ENCODE measurements at places on chromosomes 12 and 14.

- DNase-seq, result no peak
Measured at GRCh38 chr12:101743242-101743641, 4.0 kb upstream of the SYCP3 start.

- no peak for DNase-seq
Measured at GRCh38 chr12:48349471-48349870, 1.2 kb downstream of the ZNF641 start.

- no peak for DNase-seq
Measured at GRCh38 chr14:104509673-104510072, 69.9 kb upstream of the C14orf180 start.

GRCh38 chr14:78446807-78447206, 276.6 kb downstream of the NRXN3 start:
- DNase-seq, result no peak

DNA sequence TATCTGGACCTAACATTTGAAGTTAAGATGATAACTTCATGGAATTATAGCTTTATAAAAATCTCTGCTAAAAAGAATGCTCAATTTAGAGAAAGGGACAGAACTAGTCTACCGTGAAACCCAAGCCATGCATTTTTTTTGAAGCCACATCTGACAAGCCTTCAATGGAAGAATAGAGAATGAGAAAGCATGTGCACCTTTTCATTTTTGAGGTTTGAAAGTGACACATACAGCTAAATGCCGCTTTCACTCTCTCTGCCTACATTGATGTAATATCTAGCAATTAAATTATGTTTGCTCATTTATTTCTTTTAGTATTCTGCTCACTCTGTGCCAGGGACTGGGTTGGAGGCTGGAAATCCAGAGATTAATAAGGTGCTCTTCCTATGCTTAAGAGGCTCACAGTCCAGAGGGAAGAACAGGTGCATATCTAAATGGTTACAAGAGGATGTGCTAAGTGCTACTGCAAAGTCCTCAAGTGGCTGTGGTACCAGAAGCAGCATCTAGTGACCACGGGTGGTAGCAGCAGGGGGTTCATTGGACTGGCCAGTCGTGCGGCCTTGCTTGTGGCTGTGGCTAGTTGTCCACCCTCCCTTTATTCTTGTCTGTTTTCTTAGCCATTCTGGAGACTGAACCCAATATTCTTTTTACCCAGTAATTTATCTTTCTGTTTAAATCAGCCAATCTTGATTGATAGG, 60.4 kb downstream of the PPP1R36 start:
- DNase-seq, result no peak
